ENCODE measurements at places on chromosomes 7 and 10.

DNA sequence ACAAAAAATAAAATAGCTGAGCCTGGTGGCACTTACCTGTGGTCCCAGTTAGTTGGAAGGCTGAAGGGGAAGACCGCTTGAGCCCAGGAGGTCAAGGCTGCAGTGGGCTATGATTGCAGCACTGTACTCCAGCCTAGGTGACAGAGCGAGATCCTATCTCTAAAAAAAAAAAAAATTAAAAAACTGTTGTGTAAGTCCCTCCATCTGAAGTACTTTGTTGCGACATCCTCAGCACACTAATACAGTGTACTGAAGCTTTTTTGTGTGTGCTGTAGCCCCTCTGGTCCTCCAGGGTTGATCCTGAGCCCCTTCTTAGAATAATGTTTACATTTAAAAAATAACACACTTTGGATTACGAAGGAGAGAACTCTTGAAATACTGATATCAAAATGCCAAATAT is 71.3 kb downstream of the PFKFB3 start:
- no peak for DNase-seq

GRCh38 chr7:92461027-92462003 is 14.0 kb downstream of the GATAD1 start:
- peak; percentile 21 for DNase-seq

DNA sequence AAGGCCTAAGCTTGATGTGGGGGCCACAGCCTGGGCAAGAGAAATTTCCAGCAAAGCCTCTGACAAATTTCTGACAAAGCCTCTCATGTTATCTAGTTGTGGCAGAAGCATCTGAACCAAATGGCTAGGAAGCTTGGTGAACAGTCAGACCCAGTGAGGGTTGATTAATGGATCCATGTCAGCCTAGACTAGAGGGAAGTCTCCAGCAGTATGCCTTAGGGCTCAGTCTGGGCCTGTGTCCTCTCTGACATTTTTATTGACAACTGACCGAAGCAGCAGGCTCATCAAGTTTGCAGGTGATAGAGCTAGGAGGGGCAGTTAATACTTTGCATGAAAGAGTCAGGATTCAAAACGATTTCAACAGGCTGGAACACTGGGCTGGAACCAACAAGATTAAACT is 25.3 kb downstream of the HIF1AN start:
- no peak for DNase-seq

DNA sequence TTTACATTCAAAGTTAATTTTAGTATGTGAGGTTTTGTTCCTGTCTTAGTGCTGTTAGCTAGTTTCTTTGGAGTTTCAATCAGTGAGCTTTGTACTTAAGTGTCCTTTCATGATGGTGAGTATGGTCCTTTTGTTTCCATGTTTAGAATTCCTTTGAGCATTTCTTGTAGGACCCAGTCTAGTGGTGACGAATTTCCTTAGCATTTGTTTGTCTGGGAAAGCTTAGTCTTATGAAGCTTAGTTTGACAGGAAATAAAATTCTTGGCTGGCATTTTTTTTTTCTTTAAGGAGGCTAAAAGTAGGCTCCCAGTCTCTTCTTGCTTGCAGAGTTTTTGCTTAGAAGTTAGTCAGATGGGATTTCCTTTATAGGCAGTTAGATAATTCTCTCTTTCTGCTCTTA is 209.2 kb upstream of the SEMA3C start:
- DNase-seq, result no peak

GRCh38 chr7:148588670-148589131 is 1.9 kb upstream of the C7orf33 start:
- no peak for DNase-seq

GRCh38 chr7:155064186-155064585 is 5.9 kb upstream of the HTR5A start:
- DNase-seq, result no peak

DNA sequence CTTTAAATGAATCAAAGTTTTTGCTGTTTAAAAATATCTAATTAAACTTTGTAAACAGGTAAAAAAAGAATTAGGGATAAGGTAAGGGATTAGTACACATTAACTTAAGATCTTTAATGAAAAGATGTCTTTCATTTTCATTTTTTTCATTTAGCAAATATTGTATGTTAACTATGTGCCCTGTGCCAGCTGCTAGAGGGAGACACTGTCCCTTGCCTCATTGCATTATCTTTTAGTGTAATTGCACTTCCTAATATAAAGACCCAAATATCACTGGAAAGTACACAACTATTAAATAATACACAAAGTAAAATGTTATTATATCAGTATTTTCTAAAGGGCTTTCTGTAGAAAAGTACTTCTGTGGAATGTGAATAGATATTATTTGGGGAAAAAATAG is 102.7 kb downstream of the GPR37 start:
- no peak for DNase-seq

DNA sequence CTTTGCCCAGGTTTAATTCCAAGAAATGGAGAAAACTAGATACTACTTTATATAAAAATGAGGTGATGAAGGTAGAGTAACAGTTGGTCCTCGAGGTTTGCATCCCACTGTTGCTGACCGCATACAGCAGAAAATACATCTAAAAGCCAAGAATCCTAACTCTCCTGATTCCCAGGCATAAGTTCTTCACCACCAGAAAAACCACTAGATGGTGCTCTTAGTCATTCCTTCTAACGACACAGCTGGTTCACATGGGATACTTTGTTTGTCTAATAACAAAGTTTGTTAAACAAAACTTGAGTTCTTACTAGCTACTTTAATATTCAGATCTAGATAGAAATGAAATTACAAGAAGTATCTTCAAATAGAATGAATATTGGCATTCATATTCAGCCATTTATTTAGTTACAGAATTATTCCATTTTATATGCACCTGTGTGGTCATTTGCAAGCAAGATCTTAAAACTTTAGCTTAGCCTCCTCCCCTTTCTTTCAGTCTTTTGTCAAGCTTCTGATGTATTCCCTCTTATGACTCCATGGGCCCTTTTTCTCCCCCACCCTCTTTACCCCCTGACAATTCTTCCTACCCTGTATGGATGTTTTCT is 54.1 kb upstream of the CYP26C1 start:
- DNase-seq, result no peak

DNA sequence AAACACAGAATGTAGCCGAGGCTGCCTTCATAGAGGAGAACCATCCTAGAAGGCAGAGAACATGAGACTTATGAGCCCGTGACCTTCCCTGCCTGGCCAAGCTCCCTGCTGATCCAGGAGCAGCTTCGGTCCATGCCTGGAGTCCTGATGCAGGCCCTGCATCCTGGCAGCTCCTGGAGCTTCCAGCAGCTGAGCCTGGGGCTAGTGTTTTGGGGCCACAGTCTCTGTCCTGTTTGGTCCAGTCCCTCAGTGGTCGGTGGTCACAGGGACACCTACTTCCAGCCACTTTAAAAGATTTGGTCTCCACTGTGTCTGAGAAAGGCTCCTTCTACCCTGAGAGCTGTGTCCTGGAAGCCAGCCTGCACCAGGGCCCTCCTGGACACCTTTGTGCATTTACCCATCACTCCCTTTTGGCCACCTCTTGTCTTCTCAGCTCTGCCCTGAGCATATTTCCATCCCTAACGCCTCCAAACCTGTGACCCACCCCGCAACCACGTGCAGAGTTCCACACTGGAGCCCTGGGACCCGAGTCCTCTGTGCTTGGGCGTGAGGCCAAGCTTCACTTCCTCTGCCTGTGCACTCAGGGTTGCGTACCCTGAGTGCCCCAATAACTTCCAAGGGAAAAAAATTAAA is 315.2 kb upstream of the ZNF32 start:
- DNase-seq, result no peak

DNA sequence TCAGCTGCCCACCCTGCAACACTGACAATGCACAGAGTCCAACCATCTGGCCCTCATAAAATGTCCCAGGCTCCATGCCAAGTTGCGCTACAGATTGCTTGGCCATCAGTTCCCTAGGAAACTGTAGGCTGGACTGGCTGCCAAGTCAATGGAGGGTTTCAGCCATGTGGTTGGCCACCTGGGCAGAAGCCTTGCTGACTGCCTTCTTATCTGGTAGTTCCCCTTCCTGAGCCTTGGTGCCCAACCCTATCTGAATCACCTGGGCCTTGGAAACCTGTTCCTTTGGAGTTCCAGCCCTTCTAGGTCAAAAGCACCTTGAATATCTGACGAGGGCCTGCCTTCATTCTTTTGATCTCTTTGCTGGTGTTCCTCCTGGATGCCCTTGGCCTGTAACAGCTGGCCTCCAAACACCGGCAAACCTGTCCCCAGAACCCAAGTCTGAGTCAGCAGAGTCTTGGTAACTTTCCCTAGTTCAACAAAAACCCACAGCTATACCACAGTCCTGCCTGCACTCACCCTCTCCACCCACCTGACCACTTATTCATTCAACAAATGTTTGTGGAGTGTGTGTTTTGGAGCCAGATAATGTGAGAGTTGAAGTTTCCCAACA is 37.4 kb upstream of the KDM7A start:
- no peak for DNase-seq

DNA sequence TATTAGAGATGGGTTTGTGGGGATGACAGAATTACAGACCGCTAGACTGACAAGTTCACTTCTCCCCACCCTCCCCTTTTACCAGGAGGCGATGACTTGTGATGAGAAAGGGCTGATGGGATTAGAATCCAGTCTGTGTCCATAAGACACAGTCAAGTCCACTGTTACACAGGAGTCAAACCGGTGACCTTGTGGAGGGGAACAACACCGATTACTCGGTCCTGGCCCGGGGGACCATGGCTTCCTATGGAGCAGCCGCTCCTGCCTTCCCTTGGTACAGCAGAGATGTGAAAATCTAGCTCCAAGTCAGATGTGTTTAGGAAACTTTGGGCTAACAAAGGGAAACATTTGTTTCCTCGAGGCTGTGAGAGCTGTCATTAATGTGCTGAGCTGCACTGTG is 105.5 kb downstream of the ACTR3B start:
- no peak for DNase-seq

DNA sequence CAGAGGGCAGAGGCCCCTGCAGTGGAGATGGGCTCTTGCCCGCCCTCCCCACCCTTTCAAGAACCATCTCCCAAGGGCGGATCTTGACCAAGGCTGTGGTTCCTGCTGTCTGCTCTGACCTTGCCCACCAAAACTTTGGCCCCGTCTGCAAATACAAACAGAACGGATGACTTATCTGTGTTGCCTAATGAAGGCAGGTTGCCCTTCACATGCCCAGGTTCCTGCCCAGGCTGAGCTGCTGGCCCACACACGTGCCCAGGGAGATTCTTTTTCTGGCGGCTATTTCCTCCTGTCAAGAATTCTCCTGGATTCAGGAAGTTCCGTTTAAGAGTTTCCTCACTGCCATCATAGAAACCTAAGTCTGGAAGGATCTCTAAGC is 78.3 kb downstream of the PROSER2 start:
- no peak for DNase-seq

DNA sequence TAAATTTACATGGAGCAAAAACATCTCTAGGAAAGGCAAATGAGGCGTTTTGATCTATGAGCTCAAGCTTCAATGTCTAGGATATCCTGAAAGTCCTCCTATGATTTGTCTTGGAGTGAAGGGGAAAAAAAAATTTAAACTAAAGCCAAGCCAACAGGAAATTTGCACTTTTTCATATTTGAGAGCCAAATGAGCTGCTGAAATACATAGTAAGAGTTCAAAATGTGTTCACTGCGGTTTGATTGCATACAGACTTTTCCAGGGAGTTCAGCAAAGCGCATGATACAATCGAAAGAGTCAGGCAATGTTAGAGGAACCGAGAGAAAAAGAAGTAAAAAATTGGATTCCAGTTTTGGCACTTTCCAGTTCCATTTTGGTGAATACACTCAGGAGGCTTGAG is 633.4 kb upstream of the MGMT start:
- no peak for DNase-seq

DNA sequence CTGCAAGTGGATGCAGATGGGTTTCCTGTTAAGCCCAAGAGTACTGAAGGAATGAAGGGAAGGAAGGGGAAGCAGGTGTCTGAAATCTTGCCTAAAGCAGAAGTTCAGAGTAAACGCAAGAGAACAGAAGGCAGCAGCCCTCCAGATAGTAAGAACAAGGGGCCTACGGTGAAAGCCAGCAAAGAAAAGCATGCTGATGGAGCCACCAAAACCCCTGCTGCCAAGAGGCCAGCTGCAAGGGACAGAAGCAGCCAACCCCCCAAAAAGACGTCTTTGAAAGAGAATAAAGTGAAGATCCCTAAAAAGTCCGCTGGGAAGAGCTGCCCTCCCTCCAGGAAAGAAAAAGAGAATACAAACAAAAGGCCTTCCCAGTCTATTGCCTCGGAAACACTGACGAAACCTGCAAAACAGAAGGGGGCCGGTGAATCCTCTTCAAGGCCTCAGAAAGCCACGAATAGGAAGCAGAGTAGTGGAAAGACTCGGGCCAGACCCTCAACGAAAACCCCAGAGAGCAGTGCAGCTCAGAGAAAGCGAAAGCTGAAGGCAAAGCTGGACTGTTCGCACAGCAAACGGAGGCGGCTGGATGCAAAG is 152.5 kb downstream of the LCOR start:
- DNase-seq, result no peak

DNA sequence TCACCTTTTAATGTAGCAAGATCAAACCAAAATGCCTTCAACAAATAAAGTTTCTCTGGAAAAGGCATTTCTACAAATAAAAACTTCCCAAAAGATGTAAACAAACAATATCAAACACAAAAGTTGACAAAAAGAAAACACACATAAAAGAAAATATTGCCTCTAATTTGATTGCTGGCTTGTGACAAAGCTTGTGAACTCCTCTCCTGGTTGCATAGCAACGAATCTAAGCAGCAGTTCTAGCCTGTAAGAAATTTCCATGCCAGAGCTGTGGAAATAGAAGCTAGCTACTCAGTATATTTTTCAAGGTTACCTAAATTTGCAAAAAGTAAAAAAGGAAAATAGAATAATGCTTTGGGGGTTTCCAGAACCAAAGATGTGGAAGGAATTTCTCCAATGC is 173.9 kb upstream of the CDK1 start:
- no peak for DNase-seq

- DNase-seq, result no peak
Observed at GRCh38 chr7:103714376-103714927, 268.4 kb upstream of the SLC26A5 start.

DNA sequence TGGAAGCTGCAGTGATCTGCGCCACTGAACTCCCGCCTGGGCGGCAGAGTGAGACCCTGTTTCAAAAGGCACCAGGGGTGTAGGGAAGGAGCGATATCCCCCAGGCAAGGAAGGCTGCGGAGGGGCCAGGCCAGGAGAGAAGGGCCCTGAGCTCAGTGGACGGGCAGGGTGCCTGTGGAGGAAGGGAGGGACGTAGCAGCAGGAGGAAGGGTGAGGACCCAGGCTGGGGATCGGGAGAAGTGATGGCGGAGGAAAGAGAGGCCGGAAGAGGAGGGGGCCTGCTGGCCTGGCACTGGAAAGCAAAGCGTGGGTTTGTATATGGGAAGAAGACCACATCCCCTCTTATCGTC is 45.6 kb downstream of the ALOX5 start:
- peak; percentile 59 for DNase-seq

- DNase-seq, result no peak
Observed at GRCh38 chr7:97731736-97732564, at the start of gene TAC1. TAC1 (plus strand) TSS chr7:97732086; CDS start chr7:97732613, 527 bp downstream.
